ENCODE measurements at places on chromosomes 12 and 14.
A peak's percentile ranks its signal among the peaks of the same experiment; 100 is the strongest.

GRCh38 chr12:111975161-111975931, 37.6 kb downstream of the TMEM116 start:
- no peak for DNase-seq

DNA sequence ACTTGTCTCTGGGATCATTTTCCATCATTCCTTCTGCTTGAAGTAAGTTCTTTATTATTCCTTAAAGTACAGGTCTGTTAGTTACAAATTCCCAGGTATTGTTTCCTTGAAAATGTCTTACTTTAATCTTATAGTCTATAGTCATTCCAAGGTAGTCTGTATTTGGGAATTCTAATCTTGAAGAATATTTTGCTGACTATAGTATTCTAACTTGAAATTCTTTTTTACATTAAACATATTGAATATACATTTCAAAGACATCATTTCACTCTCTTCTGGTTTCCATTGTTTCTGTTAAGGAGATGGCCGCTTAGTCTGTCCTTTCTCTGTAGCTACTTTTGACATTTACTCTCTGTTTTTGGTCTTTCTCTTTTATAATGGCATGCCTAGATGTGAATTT, 399.8 kb downstream of the TMEM117 start:
- DNase-seq: no peak

- DNase-seq: peak; percentile 58
Measured at GRCh38 chr12:15562263-15562662, 226.9 kb downstream of the EPS8 start.

DNA sequence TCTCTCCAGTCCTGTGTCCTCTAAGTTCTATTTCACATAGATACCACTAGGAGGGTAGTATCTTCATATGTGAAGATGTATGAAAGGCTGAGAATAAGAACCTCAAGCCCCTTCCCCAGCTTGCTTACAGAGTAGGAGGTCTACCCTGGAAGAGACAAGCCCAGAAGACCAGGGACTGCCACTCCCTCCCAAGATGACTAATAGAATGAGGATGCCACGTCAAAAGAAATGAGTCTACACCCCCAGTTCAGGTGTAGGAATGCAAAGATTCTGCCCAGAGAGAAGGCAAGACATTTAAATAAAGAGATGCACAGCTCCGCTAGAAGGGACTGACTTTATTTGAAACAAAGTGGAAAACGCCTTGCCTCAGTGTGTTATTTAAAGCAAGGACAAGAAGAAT, 1006.0 kb upstream of the USP15 start:
- DNase-seq: no peak

GRCh38 chr12:68613209-68613904, 2.7 kb downstream of the RAP1B start:
- peak; percentile 66 for DNase-seq

GRCh38 chr14:64825006-64825405, 54.7 kb downstream of the SPTB start:
- DNase-seq: no peak
